Neuronal stem cell (in vitro differentiated cells): ENCODE measurements at places on chromosomes 11 and 22.

- DNase-seq: no peak
- H3K36me3 ChIP-seq: peaks cover 2% of the 10 kb centered on the region
- H3K27ac ChIP-seq: no peak overlapping the region
- H3K4me1 ChIP-seq: peaks cover 23% of the 10 kb centered on the region
Measured at GRCh38 chr22:38213990-38214301, 12.2 kb downstream of the MAFF start.

- H3K27ac ChIP-seq: no peak overlapping the region
- no peaks in the 10 kb centered on the region for H3K27me3 ChIP-seq
- H3K4me1 ChIP-seq: peaks cover 10% of the 10 kb centered on the region
Measured at GRCh38 chr11:69489031-69489745, 7.7 kb downstream of the LINC01488 start.

- H3K27me3 ChIP-seq: no peaks in the 10 kb centered on the region
- no peaks in the 10 kb centered on the region for H3K4me1 ChIP-seq
- H3K4me3 ChIP-seq: no peak overlapping the region
- H3K36me3 ChIP-seq: no peaks in the 10 kb centered on the region
Measured at GRCh38 chr11:66183494-66184048, 84.9 kb upstream of the RAB1B start.

- H3K4me1 ChIP-seq: no peaks in the 10 kb centered on the region
- H3K27me3 ChIP-seq: peaks cover 79% of the 10 kb centered on the region
- DNase-seq: peak; percentile 82
- no peak overlapping the region for H3K27ac ChIP-seq
Measured at GRCh38 chr11:33802194-33802950, 28.1 kb upstream of the FBXO3 start.

GRCh38 chr11:76107971-76108370 lies 98.3 kb downstream of the WNT11 start:
- no peaks in the 10 kb centered on the region for H3K27me3 ChIP-seq
- H3K4me3 ChIP-seq: no peak overlapping the region
- H3K4me1 ChIP-seq: no peaks in the 10 kb centered on the region
- DNase-seq: no peak
- H3K27ac ChIP-seq: no peak overlapping the region

DNA sequence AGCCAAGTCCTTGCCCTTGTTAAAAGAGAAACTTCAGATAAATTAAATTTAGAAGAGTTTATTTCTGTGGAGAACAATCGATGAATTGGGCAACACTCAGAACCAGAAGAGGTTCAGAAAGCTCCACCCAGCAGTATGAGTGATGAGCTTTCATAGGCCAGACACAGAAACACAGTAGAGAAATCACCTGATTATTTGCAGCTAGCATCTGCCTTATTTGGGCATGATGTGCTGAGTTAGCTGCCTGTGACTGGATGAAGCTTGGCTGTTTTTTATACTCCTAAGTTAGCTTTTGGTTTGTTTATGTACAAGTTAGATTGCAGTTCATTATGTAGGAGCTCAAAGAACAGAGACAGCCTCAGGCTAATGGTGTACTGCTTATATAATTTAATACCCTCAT lies 269.5 kb upstream of the SESN3 start:
- H3K27me3 ChIP-seq: no peaks in the 10 kb centered on the region
- no peaks in the 10 kb centered on the region for H3K4me1 ChIP-seq
- H3K27ac ChIP-seq: no peak overlapping the region
- no peak overlapping the region for H3K4me3 ChIP-seq
- no peaks in the 10 kb centered on the region for H3K36me3 ChIP-seq
- DNase-seq: no peak
